ENCODE measurements at places on chromosomes 6 and 20. TPM values are rescaled to one million over a fixed set of nuclear protein-coding genes. Genes with fewer than 3 reads are reported as not detected.
A peak's percentile ranks its signal among the peaks of the same experiment; 100 is the strongest.

DNA sequence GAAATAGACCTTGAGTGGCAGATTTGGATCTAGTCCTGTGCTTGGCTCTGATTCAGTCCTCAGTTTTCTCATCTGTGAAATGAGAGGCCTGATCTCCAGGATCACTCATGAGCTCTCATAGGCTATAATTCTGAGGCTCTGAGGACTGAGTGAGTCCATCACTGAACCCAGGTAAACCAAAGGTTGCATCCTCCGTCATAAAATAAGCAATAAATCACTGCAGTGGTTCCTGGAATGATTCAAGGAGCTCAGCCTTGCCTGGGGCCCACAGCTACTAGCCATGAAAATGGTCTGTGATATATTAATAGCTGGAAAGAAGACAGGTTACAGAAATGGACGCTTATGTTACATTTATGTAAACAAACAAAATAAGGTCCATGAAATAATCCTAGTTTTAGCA, 124.8 kb downstream of the MAP3K7 start:
- DNase-seq: peak; percentile 51

- DNase-seq: no peak
Measured at GRCh38 chr6:70180901-70181599, 121.8 kb downstream of the COL9A1 start.

GRCh38 chr6:129635396-129636130, 74.4 kb downstream of the ARHGAP18 start:
- DNase-seq: peak; percentile 37

The NOX3 gene
- polyA plus RNA-seq: not detected

Measured in large intestine (tissue), 12 donors.